ENCODE measurements at places on chromosomes 6 and 20.

DNA sequence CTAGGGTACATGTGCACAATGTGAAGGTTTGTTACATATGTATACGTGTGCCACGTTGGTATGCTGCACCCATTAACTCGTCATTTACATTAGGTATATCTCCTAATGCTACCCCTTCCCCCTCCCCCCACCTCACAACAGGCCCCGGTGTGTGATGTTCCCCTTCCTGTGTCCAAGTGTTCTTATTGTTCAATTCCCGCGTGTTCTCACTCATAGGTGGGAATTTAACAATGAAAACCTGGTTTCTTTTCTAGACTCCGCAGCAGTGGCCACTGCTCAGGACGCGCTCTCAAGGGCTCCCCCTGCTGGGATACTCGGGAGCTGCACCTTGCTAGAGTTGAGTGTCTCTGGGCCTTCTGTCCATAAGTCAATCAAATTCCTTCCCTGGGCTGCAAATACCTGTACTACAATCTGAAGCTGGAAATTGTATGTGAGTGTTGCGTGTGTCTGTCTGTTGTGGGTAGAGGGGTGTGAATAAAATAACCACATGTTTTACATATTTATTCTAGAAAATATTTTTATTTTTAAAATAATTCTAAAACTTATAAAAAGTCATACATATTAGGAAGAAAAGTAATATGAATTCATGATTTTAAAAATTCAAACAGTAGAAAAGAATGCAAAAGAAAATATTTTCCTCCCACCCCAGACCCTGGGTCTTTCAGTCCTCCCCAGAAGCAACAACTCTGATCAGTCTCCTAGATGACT lies 8.2 kb upstream of the CEP250 start:
- peak; percentile 86 for DNase-seq

- DNase-seq, result no peak
Measured at GRCh38 chr6:152973916-152974315, 8.9 kb downstream of the FBXO5 start.

DNA sequence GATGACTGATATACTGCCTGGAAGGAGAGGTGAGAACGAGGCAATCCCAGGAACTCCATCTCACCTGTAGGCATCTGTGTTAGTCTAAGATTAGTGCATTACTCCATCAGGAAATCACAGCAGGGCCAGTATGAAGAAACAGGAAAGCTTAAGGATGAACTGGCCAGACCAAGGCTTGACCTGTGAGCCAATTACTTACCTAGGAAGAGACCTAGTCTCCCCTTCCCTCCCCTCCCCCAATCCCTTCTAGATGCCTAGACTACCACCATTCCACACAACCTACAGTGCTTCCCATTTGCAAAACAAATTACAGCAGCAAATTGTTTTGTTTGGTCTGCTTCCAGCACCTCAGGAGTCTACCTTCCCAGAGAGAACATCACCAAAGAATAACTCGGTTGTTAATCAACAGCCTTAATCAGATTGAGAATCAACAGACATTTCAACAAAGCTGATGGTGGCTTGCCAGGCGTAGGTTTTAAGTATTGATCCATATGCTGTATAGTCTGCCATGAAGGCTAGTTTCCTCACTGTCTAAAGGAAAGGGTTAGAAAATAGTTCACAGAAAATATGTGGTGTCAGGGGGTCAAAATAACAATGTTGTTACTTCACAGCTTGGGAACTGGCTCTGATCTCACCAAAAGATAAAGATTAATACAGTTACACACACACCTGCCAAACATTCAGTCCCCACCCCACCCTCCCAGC lies 10.1 kb downstream of the PKHD1 start:
- DNase-seq, result no peak

DNA sequence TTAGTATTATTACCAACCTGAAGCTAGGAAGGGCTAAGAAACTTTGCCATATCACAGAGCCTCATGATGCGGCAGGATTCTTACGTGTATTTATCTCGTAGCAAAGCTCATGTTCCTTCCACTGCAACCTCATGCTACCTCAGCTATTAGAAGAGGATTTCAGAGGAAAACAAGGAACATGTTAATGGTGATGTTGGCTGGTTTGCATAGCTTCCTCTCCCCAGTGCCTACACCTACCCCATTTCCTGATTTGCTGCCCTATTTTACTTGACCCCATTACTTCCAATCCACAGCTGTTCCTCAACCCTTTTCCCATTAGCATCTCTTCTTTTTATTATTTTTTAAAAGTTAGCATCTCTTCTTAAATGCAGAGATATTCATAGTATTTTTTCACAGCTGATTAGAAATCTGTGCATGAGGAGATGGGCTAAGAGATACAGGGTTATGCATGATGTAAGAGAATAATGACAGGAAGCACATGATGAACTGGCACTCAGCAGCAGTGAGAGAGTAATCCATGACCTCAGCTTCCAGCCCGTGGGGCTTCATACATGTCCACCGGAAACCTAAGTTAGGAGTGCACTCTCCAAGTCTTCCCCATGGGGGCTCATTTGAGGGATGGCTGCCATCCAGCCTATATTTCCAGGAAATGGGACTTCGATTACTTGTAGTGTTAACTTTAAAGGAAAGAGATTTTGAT lies 106.1 kb upstream of the ASF1A start:
- DNase-seq, result no peak

DNA sequence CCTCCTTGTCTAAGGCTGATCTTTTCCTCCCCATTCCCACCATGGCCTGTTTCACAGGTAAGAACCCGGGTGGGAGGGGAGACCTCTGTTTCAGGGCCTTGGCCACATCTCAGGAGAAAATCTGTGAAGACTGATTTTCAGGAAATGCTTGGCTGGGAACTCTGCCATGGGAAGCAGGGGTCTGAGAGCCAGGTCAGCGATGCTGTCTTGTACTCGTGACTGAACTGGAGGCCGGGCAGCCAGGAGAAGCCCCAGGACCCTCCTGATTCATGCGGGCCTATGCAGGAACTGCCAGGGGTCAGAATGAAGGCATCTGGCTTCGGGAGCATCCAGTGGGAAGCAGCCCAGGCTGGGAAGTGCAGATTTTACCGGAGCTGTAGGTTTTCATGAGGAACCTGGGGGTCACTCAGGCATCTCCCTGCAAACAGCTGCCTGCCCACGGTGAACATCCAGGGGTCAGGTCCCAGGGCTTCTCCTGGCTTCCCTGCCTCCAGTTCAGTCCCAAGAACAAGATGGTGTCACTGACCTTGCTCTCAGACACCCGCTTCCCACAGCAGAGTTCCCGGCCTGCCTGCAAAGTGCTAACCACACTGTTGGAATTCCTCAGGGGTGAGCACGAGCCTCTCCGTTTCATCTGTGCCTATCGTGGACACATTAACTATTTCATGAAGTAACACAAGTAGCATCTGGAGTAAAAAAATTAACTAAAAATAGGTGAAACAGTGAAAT lies 90.2 kb upstream of the SULF2 start:
- DNase-seq, result no peak

- DNase-seq, result no peak
Measured at GRCh38 chr20:32474967-32475811, 109.9 kb downstream of the NOL4L start.

GRCh38 chr6:33147807-33148666 lies 44.2 kb downstream of the COL11A2 start:
- no peak for DNase-seq

DNA sequence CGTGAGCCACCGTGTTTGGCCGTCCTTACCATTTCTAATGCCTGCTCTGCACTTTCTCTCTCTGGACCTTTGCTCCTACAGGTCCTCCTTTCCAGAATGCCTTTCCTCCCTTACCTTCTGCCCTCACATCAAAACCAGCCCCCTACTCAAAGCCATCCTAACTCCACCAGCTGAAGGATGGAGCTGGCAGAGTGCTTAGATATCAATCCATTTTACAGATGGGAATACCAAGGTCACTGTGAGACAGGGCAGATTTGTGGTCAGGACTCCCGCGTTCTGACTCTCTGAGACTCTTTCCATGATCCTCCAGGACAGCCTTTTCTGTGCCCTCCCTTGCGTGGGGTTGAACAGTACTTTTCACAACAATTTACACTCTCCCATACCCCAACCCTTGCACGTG lies 41.7 kb upstream of the SCRT2 start:
- DNase-seq, result no peak

DNA sequence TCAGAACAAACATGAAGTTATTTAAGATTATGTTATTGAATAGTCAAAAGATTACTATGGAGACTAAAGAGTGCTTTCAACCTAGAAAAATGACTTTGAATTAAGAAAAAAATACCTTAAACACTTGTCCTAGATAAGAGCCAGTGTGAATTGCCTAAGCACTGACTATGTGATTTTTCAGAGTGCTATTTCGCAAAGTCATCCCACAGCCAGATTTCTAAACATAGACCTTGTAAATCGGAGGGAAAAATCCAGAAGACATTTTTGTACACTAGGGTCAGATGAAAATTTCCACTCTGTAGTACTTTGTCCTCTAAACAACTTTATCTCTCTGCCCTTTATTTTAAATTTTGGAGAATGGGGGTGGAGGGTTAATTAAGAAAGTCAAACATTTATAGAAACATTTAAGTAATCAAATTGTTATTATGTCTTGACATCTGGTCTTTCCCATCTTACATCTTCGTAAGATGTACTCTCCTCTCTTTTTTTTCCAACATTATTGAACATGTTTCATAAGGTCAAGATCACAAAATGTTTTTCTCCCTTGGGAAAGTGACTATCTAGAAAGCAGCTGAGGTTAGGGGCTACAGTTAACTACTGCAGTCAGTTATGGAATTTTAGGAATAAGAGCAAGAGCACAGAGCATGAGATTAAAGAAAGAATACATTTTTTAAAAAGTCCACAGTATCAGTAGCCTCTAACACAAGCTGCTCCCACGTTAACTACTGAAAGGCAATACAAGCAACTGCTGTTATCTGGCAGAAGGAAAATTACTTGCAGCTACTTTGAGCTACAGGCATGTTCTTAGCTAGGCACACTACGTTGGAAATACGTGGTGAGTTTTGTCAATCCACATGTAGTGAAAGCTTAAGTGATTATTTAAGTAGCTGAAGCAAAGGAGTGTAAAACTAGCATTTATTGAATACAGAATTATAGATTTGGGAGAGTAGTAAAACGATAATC lies 648.5 kb downstream of the HTR1B start:
- no peak for DNase-seq

DNA sequence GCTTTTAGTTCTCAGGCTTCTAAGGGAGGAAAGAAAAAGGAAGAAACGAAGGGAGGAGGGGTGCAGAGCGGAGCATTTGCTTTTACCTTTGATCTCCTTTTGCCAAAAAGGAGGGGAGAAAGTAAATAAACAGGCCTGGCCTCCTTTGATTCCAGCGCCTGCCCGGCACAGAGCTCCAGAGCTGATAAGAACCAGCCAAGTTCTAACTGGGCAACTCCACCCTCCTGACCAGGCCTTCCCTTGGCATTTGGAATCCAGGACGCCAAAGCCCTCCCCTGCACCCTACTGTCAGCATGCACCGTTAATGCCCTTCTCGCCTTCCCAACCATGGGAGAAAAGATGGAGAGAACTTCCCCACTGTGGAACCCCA lies 120.8 kb upstream of the PTPN1 start:
- DNase-seq, result no peak

DNA sequence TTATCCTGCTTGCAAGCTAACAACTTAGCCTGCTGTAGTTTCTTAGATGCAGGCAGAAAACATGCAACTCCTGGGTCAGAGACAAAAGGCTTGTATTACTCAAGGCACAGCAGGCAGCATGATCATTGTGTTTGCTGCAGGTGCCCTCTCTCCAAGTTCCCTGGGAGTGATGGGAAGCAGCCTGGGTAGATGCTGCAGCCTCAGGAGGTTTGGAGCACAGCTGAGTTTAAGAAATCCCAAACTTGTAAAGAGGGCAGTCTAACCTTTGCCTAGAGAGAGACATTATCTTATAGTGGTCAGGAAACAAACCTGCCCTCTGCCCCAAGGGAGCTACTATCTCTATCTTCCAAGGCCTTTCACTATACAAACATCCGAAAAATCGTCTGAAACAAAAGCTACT lies 61.1 kb downstream of the PFDN4 start:
- no peak for DNase-seq

DNA sequence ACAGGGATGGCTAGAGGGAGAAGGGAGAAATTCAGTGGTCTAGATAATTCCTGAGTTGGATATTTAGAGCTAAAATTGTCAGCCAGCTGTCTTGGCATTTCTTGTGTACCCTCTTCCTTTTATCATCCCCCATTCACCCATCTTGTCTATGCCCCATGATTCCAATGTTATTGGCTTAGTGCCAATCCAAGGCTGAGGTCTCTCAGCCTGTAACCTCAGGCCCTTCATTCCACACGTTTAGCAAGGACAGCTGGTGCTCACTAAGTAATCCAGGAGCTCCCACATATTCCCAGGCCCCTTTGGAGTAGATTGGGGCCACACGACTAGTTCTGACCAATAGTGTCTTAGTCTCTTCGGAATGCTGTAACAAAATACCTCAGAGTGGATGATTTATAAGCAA lies 112.4 kb upstream of the ATXN1 start:
- no peak for DNase-seq

DNA sequence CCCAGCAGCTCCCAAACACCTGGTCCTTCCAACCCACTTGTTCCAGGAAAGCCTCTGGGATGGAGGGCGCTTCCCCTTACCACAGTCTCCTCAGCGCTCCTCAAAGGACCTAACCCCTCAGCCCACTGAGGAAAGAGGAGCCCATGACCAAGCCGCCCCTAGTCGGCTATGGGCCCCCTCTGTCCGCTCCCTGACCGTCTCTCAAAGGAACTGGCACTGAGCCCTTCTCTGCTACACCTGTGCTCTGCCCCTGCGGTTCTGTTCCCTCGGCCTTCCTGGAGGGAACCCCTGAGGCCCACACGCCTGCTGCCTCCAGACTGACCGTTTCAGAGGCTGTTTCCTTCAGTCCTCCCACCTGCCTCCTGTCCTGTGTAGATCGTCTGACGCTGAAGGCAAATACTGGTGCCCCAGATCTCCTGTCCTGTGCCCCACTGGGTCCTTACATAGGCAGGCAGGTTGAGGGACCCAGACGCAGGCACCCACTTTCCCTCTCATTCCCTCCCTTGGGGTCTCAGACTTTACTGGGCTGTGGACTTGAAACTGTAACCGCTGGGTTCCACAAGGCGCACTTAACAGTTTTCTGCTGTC lies 1.9 kb upstream of the SLC4A11 start:
- DNase-seq, result no peak

- DNase-seq, result no peak
Measured at GRCh38 chr20:2292416-2293110, 3.2 kb upstream of the TGM3 start.

- no peak for DNase-seq
Measured at GRCh38 chr6:37919417-37920157, 100.1 kb downstream of the ZFAND3 start.

GRCh38 chr6:90286884-90287488 lies 9.7 kb downstream of the BACH2 start:
- DNase-seq, result no peak

- DNase-seq, result no peak
Measured at GRCh38 chr6:163828038-163828795, 413.7 kb downstream of the QKI start.

DNA sequence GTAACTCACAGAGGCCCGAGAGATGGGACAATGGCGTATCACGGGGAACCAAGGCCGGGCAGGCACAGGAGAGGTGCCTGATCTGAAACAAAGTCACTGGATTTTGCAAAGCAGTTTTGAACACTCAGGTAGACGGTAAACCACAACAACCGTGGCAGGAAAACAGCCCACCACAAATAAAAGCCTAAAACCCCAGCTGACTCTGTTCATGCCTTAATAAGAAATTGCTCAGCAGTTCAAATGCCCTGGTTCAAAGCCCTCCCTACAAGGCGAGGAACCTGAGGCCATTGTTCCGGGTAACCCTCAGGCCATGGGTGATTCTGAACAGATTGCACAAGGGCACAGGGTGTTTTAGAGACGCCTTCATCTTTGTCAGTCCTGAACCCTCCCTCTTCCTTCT lies 114.2 kb downstream of the MAP3K7 start:
- no peak for DNase-seq

GRCh38 chr20:32231245-32231644 lies 23.6 kb downstream of the POFUT1 start:
- DNase-seq, result no peak

GRCh38 chr6:73030257-73030656 lies 195.0 kb downstream of the KHDC1L start:
- no peak for DNase-seq
